ENCODE measurements at places on chromosomes 5 and 9. TPM values are rescaled to one million over a fixed set of nuclear protein-coding genes. Genes with fewer than 3 reads are reported as not detected.

The PFDN1 gene
- 60.6 TPM for total RNA-seq

The ZCCHC9 gene
- 41.7 TPM for total RNA-seq

- DNase-seq, result no peak
These were observed 79.2 kb downstream of the ISOC1 start for GRCh38 chr5:129173771-129174170.

GRCh38 chr9:133132174-133132573 is 11.1 kb upstream of the RALGDS start:
- DNase-seq, result no peak

DNA sequence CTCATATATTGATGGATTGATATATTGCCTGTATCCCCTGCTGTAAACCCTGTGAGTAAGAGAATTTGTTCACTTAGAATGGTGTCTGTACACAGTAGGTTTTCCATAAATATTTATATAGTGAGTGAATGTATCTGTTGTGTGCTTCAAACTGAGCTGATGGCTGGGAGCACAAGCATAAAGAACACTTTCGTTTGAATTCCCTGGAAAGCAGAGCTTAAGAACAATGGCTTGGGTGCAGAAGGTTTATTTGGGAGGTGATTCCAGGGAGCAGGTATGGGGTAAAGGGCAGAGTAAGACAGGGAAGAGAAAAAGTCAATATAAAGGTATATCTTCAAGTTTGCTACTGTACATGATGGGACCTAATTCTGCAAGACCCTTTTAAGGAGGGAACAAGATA is 190.9 kb upstream of the TRIM32 start:
- no peak for DNase-seq

The CXCL14 gene
- total RNA-seq, result not detected

The AGXT2 gene
- not detected for total RNA-seq

The PAEP gene
- not detected for total RNA-seq

The ANKRD34B gene
- total RNA-seq, result not detected

DNA sequence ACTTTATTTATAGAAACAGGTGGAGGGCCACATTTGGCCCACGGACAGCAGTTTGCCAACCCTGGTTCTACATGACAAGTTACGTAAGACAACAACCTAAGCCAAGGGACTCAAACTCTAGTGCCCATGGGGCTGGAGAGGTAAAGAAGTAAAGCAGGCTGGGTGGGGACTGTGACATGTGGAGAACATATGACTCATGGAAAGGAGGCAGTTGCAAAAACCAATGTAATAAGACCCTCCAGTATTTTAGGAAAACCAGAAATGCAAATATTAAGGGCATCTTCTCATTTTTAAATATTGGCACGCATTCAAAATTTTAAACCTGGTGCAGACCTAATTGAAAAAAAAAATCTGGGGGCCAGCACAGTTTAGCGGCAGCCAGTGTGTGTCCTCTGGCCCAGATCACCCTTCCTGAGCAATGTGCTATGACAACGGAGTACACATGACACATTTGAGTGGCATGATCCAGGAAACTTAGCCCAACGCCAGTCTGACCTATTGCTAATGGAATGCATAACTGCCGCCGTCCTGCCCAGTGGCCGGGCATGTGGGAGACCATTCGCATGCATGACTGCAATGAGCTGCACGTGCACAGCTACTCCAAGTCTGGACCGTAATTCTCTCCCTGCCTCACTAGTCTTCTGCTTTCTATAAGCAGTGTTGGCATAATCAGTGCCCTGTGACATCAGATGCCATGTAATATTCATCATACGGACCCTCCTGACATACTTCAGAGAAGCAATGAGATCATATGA is 97.2 kb downstream of the SH3TC2 start:
- DNase-seq, result no peak

DNA sequence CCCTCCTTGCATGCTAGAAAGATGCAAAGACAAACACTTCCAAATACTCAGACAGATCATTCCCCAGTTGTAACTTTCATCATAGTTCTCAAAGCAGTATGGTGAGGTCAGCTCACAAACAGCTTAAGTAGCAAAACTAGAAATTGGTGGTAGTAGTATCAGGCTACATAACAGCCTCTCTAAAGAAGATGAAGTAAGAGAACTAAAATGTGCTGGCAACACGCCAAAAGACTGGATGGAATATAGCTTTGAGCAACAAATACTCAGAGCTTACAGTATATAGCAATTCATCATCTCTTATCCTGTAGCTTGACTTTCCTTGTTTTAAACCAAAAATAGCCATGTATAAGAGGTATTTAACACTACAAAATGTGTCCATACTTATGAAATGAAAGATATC is 7.5 kb downstream of the PFDN1 start:
- DNase-seq, result no peak

The EQTN gene
- total RNA-seq, result not detected

DNA sequence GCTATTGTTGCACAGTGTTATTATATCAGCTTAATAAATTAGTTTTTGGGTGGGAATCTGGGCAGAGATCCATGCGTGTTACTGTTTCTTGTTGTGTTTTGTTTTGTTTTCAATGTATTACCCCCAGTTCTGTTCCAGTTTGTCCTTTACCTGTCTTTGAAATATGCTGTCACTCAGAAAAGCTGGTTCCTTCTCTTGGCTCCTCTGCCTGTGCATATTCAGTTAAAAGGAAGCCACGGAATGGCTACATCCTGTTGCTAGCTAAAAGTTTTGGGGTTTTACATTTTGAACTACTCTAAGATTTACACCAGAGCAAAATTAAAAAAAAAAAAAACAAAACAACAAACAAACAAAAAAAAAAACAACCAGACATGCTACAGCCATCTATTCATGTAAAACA is 374.9 kb upstream of the RORB start:
- DNase-seq, result no peak

- no peak for DNase-seq
These were observed 229.7 kb downstream of the MRPS30 start for GRCh38 chr5:45038366-45038987.

- no peak for DNase-seq
These were observed 346.9 kb downstream of the KDM4C start for GRCh38 chr9:7104625-7105024.

The MYO10 gene
- total RNA-seq, result 0.41 TPM

The PKD2L2 gene
- not detected for total RNA-seq

The FAM200C gene
- total RNA-seq, result 0.65 TPM

DNA sequence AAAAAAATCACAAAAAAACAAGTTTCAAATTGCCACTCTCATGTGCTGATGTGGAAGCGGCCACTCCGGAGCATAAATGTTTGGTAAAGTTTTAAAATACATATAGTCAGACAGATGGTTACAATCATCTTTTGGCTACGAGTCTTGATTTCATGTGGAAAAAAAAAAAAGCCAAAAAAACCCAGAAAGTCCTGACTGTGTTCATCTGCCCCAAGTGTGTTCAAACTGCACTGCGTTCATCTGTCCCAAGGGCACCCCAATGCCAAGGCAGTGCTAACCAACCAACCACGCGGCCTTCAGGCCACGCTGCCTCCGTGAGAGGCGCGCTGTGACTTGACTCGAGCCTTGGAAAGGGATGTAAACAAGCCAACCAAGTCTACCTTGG is 127.1 kb downstream of the MYO10 start:
- DNase-seq, result no peak

- no peak for DNase-seq
These were observed 131.6 kb upstream of the TRPM3 start for GRCh38 chr9:71253011-71253410.

DNA sequence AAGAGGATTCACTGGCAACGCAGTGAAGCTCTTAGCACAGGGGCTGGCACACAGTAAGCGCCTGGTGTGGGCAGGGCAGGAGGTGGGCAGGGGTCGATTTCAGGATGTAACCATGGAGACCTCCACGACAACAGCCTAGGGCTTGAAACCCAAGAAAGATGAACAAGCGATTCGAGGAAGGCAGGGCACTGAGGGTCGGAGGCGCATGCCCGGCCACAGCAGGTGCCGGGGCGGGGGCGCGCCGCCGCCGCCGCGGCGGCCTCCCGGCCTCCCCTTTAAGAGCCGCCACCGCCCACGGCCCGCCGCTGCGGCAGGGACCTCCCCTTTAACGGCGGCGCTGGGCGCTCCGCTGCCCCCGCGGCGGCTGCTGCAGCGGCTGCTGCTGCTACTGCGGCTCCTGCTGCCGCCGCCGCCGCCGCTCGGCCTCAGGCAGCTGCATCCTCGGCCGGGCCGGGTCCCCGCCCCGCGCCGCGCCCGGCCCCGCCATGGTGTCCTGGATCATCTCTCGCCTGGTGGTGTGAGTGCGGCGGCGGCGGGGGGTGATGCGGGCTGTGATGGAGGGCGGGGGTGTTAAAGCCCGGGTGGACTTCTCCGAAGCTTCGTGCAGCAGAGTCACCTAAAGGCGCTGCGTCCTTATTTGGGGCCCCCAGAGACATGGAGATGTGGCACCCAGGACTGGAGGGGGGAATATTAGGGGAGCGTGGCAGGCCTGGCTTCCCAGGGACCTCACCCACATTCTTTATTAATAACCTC is at the start of gene REEP2:
Gene REEP2, plus strand, starts transcription at position 334 of the 753 bp plus-strand sequence. Its CDS starts 152 bp downstream, at position 486.
- DNase-seq, result peak; percentile 53

DNA sequence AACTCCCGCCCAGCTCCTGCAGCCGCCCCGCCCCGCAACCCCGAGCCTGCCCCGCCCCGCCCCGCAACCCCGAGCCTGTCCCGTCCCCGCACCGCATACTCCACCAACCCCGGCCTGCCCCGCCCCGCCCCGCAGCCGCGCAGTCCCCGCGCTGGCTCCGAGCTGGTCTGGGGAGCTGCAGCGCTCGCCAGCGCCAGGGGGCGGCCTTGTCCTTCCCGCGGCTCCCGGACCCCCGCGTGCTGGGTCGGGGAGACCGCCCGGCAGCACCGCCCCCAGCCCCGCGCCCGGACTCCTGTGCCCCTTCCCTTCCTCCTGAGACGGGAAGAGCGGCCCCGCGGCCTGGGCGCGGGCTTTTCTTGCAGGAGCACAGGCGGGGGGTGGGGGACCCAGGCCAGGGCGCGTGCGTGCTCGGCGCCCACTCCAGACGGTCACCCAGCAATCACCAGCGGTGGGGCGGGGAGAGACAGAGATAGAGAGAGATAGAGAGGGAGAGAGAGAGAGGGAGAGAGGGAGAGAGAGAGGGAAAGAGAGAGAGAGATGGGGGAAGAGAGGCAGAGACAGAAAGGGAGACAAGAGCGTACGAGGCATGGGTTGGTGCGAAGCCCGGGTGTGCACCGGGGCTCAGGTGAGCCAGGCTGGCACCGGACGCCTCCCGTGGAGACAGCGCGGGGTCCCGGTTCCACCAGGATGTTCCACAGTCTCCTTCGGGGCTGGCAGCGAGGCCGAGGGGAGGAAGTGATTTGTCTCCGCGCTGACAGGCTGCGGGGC is 14.7 kb upstream of the TMEM250 start:
- no peak for DNase-seq

The OR5C1 gene
- total RNA-seq, result not detected

The EGFLAM gene
- total RNA-seq, result not detected

GRCh38 chr9:99822109-99822805 is 572 bp downstream of the NR4A3 start:
- DNase-seq, result peak; percentile 35

Measured in activated T-helper 1 cell treated with anti-CD3 and anti-CD28 coated beads, Interleukin-12 subunit alpha, Interleukin-12 subunit beta, Interleukin-2, Interleukin-4 antibody, amounts not matched to agents 30 ng/mL and 10 ng/mL and 1 ng/mL, durations not matched to agents 14 hours and 24 hours and 36 hours (primary cell).